ENCODE measurements at places on chromosomes 7 and 10. TPM values are rescaled to one million over a fixed set of nuclear protein-coding genes. Genes with fewer than 3 reads are reported as not detected.

GRCh38 chr10:63055705-63056104, 77.4 kb upstream of the NRBF2 start:
- peak; percentile 7 for DNase-seq

INA gene
- 0.26 TPM for total RNA-seq

- DNase-seq = no peak
Observed at GRCh38 chr10:102796407-102797176, 40.6 kb downstream of the CYP17A1 start.

DNA sequence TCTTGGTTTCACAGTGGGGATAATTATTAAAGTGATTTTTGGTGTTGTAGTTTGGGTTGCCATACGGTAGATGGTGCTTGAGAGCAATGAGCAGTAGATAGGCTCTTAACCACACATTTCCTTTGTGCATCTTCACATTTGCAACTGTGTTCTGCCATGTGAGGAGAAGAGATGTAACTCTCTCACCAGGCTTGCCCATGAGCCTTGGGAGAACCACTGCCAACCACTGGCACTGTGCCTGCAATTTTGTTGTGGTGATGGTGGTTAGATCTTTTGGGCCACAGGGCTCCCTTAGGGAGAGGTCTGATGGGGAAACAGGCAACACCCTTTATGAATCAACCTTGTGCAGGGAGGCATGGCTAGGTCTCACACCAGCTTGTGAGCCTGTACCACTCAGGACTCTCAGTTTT, 204.3 kb downstream of the CCDC7 start:
- DNase-seq = peak; percentile 1

HOXA13 gene
- total RNA-seq = under 0.01 TPM

GRCh38 chr10:24897326-24897926, 55.0 kb downstream of the PRTFDC1 start:
- DNase-seq = peak; percentile 46

GRCh38 chr10:117268258-117268657, 27.3 kb downstream of the SLC18A2 start:
- DNase-seq = no peak

- no peak for DNase-seq
Observed at GRCh38 chr7:74217455-74218342, 7.9 kb downstream of the LAT2 start.

DNA sequence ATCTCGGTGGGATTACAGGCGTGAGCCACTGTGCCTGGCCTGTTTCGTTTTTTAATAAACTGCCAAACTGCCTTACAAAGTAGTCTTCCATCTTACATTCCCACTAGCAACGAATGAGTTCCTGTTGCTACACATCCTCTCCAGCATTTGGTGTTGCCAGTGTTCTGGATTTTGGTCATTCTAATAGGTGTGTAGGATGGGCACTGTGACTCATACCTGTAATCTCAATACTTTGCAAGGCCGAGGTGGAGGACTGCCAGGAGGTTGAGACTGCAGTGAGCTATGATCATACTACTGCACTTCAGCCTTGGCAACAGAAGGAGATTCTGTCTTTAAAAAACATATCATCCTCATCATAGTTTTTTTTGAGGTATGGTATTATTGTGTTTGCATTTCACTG, 21.4 kb upstream of the RSBN1L start:
- DNase-seq = peak; percentile 96

Data from bronchial epithelial cell (primary cell).